Activated CD4-positive, alpha-beta T cell treated with anti-CD3 and anti-CD28 coated beads, Interleukin-10, Interleukin-2, amounts not matched to agents 100 ng/mL and 50 ng/mL, durations not matched to agents 16 hours and 8 hours (primary cell): ENCODE measurements at places on chromosomes 16 and 17.
A peak's percentile ranks its signal among the peaks of the same experiment; 100 is the strongest.

DNA sequence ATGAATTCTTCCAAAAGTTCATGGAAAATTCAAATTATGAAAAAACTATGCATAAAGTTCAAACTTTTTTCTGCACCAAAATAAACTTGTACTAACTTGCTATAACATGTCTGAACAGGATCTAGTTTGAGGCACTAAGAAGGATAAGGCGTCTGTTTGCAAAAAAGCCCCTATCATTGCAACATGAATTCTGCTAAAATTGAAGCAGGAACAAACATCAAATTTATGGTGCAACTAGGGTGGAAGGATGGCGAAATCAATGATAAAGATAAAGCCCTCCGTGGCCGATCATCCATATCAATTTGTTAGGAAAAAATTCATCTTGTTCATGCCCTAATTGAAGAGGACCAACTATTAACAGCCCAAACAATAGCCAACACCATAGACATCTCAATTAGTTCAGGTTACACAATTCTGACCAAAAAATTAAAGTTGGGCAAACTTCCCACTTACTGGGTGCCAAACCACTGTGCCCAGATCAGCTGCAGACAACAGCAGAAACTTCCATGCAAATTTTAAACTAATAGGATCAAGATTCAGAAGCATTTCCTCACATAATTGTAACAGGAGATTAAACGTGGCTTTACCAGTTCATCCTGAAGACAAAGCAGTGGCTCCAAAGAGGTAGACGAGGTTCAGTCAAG, 12.9 kb downstream of the IL21R start:
- no peak for DNase-seq

DNA sequence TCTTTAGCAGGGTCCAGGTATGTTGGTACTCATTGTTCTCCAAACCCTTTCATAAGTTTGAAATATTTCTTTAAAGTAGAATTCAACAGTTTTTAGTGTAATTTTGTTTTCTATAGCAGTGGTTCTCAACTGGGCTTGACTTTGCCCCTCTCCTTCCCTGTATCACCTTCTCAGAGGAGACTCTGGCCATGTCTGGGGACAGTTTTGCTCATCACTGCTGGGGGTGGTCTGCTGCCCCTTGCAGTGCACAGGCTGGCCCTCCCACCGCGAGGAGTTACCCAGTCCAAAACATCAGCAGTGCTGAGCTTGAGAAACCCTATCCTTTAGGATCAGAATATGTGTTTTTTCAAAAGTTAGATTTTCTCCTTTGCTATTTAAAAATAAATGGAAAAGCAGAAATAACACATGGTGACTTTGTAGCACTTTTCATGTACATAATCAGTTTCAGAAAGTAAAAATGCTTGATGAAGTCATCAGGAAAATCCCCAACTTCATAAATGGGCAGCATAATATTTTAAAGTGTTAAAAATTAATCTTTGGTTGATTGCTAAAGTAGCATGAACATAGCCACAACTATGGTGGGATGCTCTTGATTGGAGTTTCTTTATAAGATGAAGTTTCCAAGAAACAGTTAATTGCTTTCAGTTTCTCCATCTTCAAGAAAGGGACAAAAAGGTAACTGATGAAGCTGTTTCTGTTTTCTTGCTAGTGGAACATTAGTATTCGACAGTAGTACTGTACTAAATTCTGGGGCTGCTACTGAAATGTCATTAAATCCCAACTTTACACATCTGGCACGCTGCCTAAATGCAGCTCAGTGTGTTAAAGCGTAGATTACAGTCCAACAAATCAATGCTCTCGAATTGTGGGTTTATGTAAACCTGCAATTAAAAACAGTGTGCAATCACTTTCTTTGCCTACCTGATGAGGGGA, 70.3 kb downstream of the NETO2 start:
- DNase-seq, result no peak

DNA sequence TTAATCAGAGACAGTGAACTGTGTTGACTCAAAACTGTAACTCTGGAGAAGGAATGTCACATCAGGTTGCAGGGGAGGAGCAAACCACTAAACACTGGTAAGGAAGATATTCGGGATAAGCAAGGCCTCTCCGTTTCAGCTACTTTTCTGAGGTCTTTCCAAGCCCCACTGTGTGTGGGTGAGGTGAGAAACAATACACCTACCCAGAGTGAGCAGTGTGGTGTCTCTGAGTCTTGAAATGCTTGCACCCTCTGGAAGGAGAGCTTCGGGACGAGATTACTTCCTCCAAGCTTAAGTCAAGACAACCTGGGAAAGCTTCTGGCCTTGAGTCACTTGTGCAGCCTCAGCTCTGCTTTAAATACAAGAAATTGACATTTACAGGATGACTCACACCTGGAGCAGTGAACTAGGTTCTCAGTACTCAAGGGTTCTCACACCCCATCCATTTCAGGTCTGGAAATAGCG, 2.5 kb upstream of the MAP3K14 start:
- peak; percentile 59 for DNase-seq

DNA sequence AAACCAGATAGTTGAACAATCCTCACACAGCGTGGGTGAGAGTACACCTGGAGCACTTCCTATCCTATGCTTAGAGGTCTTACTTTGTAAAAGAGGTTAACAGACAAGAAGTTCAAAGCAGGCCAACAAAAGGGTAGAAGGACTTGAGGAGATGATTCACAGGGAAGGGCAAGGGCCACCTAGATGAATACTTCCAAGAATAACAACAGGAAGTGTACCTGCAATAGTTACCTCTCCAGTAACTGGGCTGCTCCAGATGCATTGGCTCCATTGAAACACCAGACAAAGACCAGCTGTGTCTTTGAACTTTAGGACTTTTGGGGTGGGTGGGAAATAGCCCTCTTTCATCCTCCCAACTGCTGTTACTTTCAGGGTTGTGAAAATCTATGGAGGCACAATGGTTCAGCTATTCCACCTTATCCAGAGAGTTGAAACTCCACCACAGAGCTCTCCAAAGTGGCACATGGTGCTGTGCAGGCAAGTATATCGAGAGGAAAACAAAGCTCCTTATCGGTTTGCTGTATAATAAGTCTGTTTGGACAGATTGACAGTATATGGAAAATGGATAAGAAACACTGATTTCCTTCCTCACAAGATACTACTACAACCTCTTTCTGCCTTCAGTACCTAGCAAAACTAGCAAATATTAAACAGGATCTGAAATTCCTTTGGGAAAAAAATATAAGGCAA, 22.7 kb downstream of the RNF43 start:
- DNase-seq, result no peak

DNA sequence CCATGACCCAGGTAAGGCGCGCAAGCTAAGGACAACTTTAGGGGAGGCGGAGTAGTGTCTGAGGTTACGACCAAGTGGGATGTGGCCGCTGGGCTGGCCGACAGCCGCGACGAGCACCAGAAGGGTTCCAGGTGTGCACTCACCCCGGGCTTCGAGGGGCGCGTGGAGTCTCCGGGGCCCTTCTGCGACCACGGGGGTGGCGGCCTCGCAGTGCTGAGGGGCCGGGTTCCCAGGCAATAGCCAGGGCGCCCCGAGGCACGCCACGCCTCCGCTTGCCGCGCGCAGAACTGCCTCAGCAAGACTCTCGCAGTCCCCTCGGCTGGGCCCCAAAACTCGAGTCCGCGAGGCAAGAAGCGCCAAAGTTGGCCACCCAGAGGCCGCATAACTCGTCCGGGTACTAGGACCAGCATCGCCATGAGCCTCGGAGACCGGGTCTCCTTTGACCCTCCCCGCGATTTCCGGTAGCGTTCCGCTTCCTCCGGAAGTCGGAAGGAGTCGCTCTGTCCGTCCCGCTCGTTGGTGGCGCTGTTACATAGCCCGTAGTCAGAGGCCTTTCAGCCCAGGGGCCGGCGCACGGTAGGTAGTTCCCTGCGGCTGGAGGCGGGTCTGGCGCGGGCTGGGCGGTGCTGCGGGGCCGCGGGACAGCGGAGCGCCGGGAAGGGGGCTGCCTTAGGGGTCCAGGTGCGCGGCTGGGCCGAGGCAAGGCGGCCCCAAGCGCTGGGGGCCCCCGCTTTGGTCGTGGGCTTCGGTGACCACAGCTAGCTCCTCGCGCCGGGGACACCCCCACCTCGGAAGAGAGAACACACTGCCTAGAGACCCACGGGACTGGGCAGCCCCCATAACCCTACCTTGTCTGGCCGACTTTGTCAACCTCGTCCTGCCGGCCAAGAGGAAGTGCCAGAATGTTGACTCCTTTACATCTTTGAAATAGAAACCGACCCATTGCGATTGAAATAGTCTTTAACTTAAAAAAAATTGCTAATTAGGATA, at the start of the genes ADPRM and SCO1:
ADPRM (plus strand) TSS at position 503 of the 990 bp plus-strand sequence. CDS start 7,333 bp downstream, outside the sequence.
SCO1 (minus strand) TSS at position 442 of the 990 bp plus-strand sequence; CDS start at position 416, 26 bp downstream.
- peak; percentile 96 for DNase-seq

GRCh38 chr16:81549547-81550431, 105.2 kb downstream of the CMIP start:
- DNase-seq, result no peak

DNA sequence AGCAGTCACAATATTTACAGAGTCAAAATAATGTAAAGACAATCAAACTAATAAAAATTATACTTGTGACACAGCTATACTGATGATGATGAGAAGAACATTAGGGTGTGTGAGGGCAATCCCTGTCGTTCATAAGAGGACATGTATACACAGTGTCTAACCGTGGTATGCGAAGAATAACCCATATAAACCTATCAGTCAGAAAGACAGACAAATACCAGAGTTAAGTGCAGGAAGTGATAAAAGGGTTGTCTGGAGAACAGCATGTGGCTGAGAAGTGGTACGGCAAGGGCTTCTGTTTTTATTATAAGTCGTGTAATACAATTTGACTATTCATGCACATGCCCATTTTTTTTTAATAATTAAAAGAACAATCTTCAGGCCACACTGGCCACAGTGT, 46.7 kb downstream of the LMF1 start:
- no peak for DNase-seq

DNA sequence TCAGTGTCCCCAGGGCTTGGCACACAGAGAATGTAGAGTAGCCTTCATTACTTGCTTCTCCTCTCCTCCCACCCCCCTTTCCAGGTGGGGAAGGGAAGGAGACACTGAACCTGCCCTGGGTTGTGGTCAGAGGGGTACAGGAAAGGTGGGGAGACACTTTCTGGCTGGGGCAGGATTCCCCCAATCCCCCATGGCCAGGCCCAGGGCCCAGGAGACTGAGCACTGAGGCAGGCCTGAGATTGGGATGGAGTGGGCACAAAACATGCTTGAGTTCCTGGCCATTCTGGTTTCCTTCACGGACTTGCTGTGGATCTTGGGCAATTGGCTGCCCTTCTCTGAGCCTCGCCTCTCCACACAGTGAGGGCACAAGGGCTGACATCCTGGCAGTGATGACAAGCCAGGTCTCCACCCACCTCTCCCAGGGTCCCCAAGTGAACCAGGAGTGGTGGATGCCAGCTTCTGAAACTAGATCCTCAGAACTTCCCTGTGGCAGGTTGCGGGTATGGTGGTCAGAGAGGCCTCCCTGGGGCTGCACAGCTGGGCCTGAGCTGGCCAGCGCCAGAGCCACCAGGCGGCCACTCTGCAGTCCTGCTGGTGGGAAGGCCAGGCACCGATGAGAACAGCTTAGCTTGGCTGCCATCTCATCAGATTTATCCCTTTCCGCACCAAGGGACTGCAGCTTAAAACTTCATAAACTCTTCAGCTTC, 9.3 kb downstream of the ZNF629 start:
- DNase-seq, result no peak

DNA sequence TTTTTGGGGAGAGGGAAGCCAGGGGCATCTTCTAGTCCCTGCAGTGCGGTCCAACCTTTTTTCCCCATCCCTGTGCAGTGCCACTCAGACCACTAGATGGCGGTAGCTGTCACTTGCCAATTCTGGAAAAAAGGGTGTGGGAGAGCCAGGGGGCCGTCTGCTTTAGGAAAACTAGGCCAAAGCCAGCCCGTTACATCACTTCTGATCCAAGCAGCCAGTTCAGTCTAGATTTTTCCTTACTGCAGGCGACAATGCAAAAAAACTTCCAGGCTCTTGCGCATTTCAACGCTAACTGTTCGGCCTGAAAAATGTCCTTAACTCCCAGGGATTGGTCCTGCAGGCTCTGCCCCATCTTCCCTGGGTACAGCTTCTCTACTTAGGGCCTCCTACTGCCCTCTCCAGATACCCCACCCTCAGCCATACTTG, 69.2 kb upstream of the CES5A start:
- DNase-seq, result peak; percentile 49

GRCh38 chr17:46717999-46718398, 100.5 kb downstream of the WNT3 start:
- no peak for DNase-seq

GRCh38 chr16:70759666-70760065, 41.3 kb downstream of the VAC14 start:
- DNase-seq, result no peak

DNA sequence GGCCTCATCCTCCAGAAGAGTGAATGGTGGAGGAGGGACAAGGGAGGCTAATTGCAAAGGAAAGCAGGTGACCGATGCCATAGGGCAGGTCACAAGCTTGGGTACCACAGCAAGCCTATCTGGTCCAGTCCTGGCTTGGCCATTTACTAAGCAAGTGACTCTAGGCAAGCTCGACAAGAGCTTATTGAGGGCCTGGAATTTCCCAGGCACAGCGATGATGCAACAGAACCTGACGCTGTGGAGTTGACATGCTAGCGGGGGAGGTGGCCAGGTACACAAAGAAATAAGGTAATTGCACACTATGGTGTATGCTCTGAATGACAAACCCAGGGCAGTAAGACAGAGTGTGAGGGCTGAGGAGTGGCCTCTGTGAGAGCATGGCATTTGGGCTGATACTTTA, 98.5 kb downstream of the PGS1 start:
- no peak for DNase-seq

DNA sequence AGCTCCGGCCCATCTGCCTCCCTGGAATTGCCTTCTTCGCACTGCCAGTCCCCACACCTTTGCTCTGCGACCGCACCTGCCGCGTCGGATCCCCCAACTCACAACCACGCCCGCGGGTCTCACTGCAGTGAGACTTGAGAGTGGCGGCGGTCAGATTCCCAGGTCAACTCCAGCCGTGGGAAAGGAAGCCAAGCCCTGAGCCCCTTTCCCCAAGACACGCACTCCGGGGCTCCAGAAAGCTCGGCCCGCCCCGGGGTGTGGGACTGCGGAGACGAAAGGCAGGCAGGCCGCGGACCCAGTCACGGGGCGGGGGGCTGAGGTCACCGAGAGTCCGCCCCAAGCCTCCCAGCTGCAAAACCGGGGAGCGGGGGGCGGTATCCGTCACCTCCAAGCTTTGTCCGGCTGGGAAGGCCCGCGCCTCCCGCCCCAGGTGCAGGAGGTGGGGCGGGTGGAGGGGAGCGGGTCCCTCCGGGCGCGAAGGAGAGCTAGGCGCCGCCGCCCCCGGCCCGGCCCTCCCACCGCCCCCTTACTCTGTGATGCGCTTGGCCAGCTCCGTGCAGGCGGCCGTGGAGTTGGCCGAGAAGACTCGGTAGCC, 615 bp downstream of the PRPSAP1 start:
- DNase-seq, result peak; percentile 15

DNA sequence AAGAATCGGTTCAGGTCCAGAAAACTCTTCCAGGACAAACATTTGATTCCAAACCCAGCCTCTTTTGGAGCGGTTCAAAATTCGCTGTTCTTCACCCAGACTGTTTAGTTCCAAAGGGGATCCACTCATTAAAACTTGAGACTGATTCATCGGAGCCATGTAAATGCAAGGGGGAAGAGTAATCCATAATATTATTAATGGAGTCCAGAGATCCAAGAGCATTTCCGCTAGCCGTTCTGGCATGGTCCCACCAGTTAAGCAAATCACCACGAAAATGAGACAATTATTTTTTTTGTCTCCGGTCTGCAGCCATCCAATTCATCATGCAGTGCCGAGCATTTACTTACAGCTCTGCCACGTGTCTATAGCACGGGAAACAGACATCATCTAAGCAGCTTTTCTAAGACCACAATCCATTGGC, 15.1 kb downstream of the CDH8 start:
- no peak for DNase-seq

GRCh38 chr17:5055543-5055942, 20.3 kb upstream of the SLC52A1 start:
- no peak for DNase-seq
